Activated T-cell treated with anti-CD3 and anti-CD28 coated beads, Interleukin-2, amount 50 U/mL, for 72 hours (primary cell): ENCODE measurements at places on chromosomes 5 and 9. TPM values are rescaled to one million over a fixed set of nuclear protein-coding genes. Genes with fewer than 3 reads are reported as not detected.

The SLC46A2 gene
- not detected for total RNA-seq

The ABL1 gene
- 39.9 TPM for total RNA-seq

DNA sequence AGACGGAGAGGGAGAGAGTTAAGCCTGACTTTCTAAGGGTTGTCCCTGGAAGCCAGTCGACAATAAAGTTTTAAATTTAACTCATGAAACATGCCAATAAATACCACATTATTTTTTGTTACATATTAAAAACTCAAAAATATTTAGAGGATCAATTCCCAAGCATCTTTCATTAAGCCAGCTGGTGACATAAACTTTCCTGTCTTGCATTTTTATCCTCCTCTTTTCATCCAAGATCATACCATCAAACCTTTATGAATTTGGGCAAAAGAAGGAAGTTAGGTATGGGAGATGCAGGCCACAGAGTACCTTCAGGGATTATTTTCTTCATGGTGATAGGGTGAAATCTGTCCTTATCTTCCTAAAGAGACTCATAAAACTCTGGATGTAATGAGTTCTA, 178.3 kb upstream of the FBXL17 start:
- peaks cover 3% of the 10 kb centered on the region for H3K27me3 ChIP-seq
- no peak for DNase-seq
- no peaks in the 10 kb centered on the region for H3K36me3 ChIP-seq
- H3K27ac ChIP-seq = no peak overlapping the region

GRCh38 chr5:123129811-123130210, 40.8 kb downstream of the PRDM6 start:
- DNase-seq = no peak
- H3K4me1 ChIP-seq = no peaks in the 10 kb centered on the region
- peaks cover 1% of the 10 kb centered on the region for H3K36me3 ChIP-seq
- H3K27ac ChIP-seq = no peak overlapping the region

DNA sequence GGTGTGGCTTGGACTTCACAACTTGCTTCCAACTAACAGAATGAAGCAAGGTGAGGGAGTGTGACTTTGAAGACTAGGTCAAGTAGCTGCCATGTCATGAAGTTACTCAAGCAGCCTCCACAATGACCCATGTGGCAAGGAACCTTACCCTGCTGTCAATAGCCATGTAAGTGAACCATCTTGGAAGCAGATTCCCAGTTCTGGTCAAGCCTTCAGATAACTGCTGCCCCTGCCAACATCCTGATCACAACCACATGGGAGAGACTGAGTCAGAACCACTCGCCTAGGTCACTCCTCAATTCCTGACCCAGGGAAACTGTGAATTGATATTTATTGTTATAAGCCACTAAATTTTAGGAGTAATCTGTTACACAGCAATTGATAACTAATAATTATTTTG, 10.9 kb downstream of the ZCCHC10 start:
- DNase-seq = no peak
- no peaks in the 10 kb centered on the region for H3K27me3 ChIP-seq
- no peaks in the 10 kb centered on the region for H3K4me1 ChIP-seq
- H3K27ac ChIP-seq = no peak overlapping the region

DNA sequence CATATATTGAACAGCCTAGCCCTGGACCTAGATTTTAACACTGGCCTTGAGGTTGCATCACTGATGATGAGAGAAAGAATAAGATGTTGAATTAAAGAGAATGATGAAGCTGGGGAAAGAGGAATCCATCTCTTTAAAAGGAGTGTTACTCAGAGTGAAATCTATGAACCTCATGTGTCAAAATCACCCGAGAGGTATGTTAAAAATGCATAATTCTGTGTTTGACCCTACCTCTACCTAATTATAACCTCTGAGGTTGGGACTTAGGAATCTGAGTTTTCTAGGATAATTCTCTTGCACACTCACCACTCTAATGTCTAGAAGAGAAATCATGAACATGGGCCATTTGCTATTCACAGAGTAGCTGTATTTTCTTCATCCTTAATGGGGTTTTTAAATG, 479.4 kb downstream of the ENC1 start:
- peaks cover 31% of the 10 kb centered on the region for H3K27me3 ChIP-seq
- H3K36me3 ChIP-seq = no peaks in the 10 kb centered on the region
- H3K27ac ChIP-seq = no peak overlapping the region
- no peak overlapping the region for H3K4me3 ChIP-seq
- DNase-seq = no peak
- H3K4me1 ChIP-seq = no peaks in the 10 kb centered on the region

- no peak overlapping the region for H3K4me3 ChIP-seq
- no peaks in the 10 kb centered on the region for H3K4me1 ChIP-seq
- no peaks in the 10 kb centered on the region for H3K27me3 ChIP-seq
- no peak for DNase-seq
These were observed 827.2 kb downstream of the MAT2B start for GRCh38 chr5:164332349-164333196.
